ENCODE measurements at places on chromosomes 5 and 9. TPM values are rescaled to one million over a fixed set of nuclear protein-coding genes. Genes with fewer than 3 reads are reported as not detected.

- no peaks in the 10 kb centered on the region for H3K4me1 ChIP-seq
- no peak overlapping the region for H3K27ac ChIP-seq
- no peaks in the 10 kb centered on the region for H3K36me3 ChIP-seq
- H3K4me3 ChIP-seq: no peak overlapping the region
- no peaks in the 10 kb centered on the region for H3K27me3 ChIP-seq
Observed at GRCh38 chr9:83106263-83106662, 43.3 kb upstream of the RASEF start.

DNA sequence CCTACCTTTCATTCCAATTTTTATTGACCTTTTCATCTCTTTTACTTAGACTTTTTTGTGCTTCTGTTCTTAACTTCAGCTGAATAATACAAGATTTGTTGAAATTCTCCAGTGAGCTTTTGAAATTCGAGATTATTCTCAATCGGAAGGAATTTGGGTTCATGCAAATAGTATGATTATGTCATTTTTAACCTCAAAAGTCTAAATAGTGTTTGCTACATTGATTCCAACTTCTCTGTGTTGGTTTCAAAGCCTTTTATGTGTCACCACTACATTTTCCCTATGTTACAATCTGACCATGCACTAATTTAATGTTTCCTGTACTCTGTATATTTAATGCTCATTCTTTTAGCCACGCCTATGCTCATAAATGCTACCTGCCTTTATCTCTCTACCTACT lies 44.1 kb downstream of the VPS13A start:
- H3K27ac ChIP-seq: no peak overlapping the region
- no peaks in the 10 kb centered on the region for H3K36me3 ChIP-seq
- H3K27me3 ChIP-seq: no peaks in the 10 kb centered on the region
- H3K4me1 ChIP-seq: no peaks in the 10 kb centered on the region
- no peak overlapping the region for H3K4me3 ChIP-seq
- no peak for DNase-seq

DNA sequence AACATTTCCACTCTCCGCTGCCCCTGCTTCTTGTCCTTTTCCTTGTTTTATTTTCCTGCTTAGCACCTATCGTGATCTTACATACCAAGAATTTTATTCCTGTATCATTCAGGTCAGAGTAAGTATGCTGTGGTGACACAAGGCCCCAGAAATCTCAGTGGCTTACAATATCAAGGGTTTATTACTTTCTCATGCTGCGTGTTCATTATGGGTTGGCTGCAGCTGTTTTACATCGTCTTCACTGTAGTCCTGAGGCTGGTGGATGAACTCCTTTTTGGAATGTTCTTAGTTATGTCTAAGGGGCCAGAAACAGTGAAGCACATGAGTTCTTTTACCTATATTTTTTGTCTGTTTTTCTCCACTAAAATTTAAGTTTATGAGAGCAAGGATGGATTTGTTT lies 51.2 kb downstream of the FCHO2 start:
- H3K27me3 ChIP-seq: no peaks in the 10 kb centered on the region
- no peaks in the 10 kb centered on the region for H3K36me3 ChIP-seq
- no peak overlapping the region for H3K27ac ChIP-seq
- H3K4me1 ChIP-seq: no peaks in the 10 kb centered on the region
- no peak overlapping the region for H3K4me3 ChIP-seq

RAPGEF6 gene
- 21.8 TPM for total RNA-seq

CD72 gene
- 3.6 TPM for total RNA-seq

Measured in breast epithelium (tissue), 4 donors.